Posterior vena cava (tissue), 2 donors: ENCODE measurements at places on chromosomes 11 and 22. TPM values are rescaled to one million over a fixed set of nuclear protein-coding genes. Genes with fewer than 3 reads are reported as not detected.

FGF3 gene
- total RNA-seq: not detected

OR52N4 gene
- not detected for total RNA-seq

DNA sequence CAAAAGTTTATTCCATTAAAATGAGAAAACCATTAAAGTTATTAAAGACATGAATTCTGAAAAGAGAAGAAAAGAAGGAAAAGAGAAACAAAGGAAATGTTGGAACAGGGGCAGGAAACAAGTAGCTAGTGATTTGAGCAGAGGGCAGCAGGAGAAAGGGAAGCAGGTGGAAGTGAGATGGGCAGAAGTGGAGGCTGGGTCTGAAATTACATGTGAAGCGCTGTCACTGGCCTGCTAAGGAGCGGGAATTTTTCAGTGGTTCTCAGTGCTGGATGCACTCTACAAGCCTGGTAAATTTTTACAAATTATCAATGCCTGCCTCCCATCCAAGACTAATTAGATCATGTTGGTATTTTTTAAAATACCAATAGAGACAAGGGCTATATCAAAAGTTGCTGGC, 48.4 kb downstream of the NOX4 start:
- no peak for DNase-seq

- no peak for DNase-seq
These were observed at the start of gene MYEOV for GRCh38 chr11:69293819-69294505. MYEOV (plus strand) TSS chr11:69294155; CDS start chr11:69295355, 1,200 bp downstream.

- DNase-seq: no peak
These were observed 88.4 kb downstream of the UBASH3B start for GRCh38 chr11:122743949-122744348.

DNA sequence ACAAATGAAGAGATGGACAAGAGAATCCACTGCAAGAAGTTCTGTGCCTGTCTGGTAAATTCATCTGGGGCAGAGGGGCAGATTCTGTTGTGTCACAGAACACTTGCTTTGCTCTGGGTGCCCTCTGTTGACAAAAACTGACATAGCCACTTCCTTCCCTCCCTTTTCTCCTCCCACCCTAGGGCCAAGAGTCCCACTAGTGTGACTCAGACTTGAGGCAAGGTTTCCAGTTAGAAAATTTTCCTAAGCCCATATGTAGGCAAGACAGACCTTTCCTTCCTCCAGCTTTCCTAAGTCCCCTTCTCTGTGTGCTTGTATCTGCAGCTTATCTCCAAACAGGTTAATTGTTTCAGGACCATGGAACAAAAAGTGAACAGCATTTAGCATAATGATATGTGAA, 106.8 kb downstream of the RBFOX2 start:
- no peak for DNase-seq
